ENCODE measurements at places on chromosomes 4 and X.

- DNase-seq: no peak
These were observed 57.0 kb upstream of the PROM1 start for GRCh38 chr4:16140879-16141249.

GRCh38 chr4:4659871-4660651 is 118.2 kb upstream of the STX18 start:
- DNase-seq: no peak

GRCh38 chrX:135944486-135944885 is 29.3 kb downstream of the MMGT1 start:
- DNase-seq: no peak

- DNase-seq: no peak
These were observed 514.6 kb upstream of the KLHL4 start for GRCh38 chrX:87003031-87003430.

- DNase-seq: peak; percentile 61
These were observed 42.0 kb downstream of the PSAPL1 start for GRCh38 chr4:7392438-7393421.

DNA sequence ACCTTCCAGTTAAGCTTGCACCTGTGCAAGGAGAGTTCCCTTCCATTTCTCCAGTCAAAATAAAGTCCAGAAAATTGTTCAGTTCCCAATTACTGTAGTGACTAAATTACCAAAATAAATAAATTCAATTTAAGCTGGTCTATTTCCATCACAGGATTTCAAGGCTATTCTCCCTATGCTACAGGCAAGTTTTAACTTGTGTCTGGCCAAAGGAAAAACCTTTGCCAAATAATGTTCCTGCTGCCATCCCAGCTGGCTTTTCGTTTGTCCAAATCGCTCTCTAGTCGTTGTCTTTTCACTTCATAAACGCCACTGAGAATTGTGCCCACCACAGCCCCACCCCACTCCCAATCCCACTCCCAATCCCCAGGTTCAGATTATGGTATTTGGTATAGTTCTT is 2.4 kb downstream of the KCTD8 start:
- no peak for DNase-seq

DNA sequence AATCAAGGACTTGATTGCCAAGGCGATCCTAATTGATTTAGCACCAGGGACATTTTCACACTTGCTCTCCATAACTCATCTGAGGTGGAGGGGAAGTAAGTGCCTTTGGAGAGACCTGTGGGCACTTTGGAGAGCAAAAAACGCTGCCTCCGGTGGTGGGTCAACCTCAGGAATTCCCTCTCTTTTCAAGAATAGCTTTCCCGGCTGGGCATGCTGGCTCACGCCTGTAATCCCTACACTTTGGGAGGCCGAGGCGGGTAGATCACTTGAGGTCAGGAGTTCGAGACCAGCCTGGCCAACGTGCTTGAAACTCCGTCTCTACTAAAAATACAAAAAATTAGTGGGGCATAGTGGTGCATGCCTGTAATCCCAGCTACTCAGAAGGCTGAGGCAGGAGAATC is 49.2 kb downstream of the PRPS1 start:
- no peak for DNase-seq

GRCh38 chr4:1754336-1754735 is 33.0 kb downstream of the TACC3 start:
- no peak for DNase-seq

GRCh38 chr4:95095348-95095974 is 337.7 kb downstream of the BMPR1B start:
- DNase-seq: no peak

GRCh38 chr4:186676531-186677161 is 47.0 kb downstream of the FAT1 start:
- DNase-seq: no peak

Measured in Right ventricle myocardium inferior (tissue), 1 donor.